Activated CD8-positive, alpha-beta memory T cell treated with anti-CD3 and anti-CD28 coated beads, Interleukin-2, amount 50 U/mL, for 4 hours (primary cell): ENCODE measurements at places on chromosomes 13 and 19.

DNA sequence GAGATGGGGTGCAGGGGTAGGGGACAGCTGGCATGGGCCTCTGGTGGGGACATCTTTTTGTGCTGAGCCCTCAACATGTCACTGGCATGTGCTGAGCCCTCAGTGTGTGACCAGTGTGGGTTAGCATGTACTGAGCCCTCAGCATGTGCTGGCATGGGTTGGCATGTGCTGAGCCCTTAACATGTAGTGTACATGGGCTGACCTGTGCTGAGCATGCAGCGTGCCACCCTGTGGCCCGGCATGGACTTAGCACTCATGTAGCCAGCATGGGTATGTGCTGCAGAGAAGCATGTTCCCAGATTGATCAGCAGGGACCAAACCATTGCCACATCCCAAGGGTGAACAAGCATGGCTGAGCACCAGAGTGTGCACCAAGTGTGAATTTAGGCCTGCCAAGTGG lies 11.5 kb downstream of the HIPK4 start:
- DNase-seq = no peak

- DNase-seq = peak; percentile 99
Measured at GRCh38 chr19:38849860-38850435, at the start of gene HNRNPL. Gene HNRNPL, minus strand, starts transcription at chr19:38849986. Its CDS starts 20 bp downstream, at chr19:38849966.

DNA sequence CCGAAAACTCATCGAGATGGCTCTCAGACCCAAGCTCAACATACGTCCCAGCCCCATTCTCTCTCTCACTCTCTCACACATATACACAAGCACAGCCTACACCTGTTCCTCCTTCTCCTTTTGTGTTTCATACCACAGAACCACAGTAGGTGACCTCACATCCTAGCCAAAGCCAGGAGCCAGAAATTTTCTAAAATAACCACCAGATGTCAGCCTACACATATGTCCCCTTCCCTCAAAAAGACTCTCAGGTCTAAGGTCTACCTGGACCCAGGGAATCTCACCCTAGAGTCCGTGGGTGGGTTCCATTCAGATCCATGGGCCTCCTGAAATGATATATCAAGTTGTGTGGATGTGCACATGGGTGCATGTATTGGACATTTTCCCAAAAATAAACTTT lies 104.2 kb upstream of the IPO5 start:
- DNase-seq = no peak

DNA sequence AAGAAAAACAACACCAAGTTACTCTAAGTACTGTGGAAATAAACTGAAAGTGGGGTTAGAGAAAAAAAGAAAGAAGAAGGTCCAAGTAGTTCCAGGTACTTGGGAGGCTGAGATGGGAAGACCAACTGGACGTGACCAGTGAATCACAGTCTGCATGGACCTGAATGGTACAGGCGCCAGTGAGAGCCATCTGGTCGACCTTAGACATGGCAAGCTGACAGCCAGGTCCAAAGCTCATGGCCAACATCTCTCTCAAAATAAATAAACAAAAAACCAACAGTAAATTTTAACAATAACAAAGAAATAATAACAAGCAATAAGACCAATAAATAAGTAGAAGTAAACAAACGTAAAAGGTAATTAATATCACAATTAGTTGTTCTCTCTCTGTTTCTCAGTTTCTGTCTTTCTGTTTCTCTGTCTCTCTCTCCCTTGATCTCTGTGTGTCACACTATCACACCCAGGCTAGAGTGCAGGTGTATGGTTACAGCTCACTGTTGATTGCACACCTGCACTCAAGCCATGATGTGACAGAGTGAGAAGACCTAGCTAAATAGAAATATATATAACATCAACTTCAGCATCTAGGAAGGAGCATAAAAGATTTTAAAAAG lies 31.6 kb upstream of the ZNF724 start:
- no peak for DNase-seq

DNA sequence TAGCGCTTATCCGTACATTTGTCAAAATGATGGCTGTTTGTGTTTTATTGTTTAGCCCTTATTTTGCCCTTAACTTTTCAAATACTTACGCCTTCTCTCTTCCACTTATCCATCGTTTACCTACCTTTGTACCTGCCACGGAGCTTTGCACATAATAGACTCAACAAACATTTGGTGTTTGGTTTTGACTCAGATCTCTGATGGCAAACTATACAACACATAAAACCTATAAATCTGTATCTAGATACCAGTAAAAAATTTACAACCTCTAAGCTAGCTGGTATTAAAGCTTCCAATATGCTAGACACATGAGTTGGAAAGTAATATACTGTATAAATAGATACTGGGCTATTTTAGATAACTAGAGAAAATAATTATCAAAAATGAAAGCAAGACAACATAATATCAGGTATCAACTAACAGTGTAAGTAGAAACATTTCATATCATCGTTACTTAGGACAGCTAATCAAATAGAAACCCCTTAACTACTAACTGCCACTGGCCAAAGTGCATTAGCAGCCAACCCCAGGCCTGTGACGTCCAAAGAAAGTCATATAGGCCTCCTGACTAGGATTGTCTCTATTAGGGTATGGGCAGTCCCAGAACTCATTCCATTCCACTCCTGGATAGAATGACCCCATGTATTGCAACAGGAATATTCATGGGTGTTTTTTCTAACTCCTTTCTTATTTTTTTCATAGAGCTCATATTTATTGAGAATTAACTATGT lies 53.8 kb downstream of the KCTD12 start:
- no peak for DNase-seq

GRCh38 chr13:26459276-26460131 lies 98.0 kb upstream of the WASF3 start:
- DNase-seq = no peak

DNA sequence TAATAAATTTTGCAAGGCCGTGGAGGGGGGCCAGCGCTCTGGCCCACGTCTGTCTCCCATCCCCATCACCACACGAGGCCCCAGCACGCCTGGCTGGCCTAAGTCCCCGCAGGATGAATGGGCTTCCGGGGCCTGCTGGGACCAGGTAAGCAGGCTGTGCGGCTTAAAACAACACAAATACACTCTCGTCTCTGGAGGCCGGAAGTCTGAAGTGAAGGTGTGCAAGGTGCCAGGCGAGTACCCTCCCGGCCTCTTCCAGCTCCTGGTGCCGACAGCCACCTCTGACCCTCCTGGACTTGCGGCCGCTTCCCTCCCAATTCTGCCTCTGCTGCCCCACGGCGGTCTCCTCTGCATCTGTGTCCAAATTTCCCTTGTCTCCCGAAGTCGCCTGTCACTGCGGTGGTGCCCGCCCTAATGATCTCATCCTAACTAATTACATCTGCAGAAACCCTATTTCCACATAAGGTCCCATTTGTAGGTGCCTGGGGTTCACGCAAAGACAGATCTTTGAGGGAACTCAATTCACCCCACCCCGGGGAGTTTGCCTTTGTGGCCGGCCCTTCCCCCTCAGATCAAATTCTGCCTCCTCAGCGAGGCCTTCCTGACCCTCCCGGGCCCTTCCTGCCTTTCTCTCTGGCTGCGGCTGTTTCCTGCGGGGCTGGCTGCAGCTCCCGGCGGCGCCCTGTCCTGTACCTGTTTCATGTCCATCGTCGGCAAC lies 8.1 kb upstream of the PTBP1 start:
- DNase-seq = no peak

DNA sequence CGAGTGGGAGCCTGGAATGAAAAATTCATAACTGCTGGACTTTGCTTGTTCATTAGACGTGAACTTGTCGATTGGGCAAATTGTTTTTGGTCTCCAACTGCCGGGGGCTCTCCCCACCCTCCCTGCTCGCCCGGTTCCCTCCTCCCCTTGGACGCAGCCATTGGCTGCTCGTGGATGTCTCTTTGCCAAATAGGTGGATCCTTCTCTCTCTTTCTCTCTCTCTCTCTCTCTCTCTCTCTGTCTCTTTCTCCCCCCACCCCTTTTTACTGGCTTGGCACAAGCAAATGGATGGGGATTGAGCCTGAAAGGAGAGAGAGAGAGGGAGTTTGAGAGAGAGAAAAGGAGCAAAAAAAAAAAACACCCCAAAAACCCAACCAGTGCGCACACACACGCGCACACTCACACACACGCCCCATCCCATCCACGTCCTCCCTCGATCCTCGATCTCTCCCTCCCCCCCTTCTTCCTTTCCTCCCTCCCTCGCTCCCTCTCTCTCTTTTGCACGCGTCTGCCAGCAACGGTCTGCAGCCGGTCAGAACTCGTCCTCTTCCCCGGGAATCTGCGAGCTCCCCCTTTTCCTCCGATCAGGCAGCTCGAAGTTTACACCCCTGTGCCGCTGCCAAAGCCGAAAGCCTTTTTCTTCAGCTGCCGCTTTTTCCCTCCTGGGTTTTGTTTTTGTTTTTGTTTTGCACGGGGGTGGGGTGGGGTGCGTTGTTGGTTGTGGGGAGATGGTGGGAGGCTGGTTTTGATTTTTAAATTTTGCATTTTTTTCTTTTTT lies 27.8 kb downstream of the NFIX start:
- no peak for DNase-seq

- DNase-seq = peak; percentile 63
Measured at GRCh38 chr13:30371649-30372265, 50.5 kb upstream of the UBE2L5 start.

- no peak for DNase-seq
Measured at GRCh38 chr13:86383151-86383550, 583.9 kb upstream of the SLITRK6 start.

DNA sequence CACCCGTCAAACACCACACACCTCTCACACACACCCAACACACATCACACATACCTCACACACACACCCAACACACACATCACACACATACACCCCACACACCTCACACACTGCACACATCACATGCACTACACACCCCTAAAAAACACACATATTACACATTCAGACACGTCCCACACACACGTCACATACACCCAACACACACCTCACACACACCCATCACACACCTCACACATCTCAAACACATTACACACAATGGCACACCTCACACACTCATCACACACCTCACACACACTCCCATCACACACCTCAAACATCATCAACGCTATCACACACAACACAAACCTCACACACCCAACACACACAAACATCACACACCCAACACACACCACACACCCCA lies 133.1 kb downstream of the CRYL1 start:
- DNase-seq = no peak

DNA sequence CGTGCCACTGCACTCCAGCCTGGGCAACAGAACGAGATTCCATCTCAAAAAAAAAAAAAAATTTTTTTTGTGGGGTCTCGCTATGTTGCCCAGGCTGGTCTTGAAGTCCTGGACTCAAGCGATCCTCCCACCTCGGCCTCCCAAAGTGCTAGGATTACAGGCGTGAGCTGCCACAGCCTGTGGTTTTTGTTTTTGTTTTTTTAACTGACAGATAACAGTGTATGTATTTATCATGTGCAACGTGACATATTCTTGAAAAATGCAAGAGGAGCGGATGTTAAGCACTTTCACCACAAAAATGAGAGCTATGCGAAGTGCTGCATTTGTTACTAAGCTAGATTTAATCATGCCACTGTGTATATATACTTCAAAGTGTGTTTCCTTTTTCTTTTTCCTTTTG lies 49.0 kb downstream of the ARHGEF18 start:
- no peak for DNase-seq

DNA sequence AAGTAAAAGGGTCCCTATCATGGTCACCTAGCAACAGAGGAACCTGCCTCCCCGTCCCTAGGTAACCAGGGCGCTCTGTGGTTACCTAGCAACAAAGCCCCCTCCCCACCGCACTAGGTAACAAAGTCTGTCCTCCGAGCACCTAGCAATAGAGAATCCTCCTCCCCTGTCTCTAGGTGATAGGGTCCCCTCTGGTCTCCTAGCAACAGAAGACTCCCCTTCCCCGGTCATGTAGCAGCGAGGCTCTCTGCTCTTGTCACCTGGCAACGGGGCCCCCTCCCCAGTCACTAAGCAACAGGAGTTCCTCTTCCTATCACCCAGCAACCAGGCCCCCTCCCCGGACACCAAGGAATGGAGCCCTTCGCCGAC lies 307 bp downstream of the JOSD2 start:
- DNase-seq = no peak

DNA sequence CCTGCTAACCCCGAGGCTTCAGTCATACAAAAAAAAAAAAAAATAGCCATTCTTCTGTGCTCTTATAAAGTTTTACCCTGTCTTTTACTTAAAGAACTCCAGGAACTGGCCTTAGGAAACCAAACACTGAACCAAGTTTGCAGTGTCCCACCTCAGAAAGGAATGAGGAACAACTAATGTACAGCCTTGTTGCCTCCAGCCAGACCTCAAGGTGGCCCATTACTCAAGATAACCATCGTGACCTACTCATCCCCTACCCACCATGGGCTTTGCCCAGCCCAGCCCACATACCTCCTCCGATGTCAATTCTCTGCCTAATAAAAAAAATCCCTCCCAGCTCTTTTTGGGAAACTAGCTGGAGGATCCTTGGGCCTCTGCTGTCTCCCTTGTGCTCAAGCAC lies 133.2 kb downstream of the STARD13 start:
- no peak for DNase-seq

GRCh38 chr19:43639519-43640423 lies at the start of gene CADM4:
Gene CADM4, minus strand, starts transcription at chr19:43639850. Its CDS starts 60 bp downstream, at chr19:43639790.
- peak; percentile 49 for DNase-seq

- DNase-seq = no peak
Measured at GRCh38 chr19:39497996-39498797, 550 bp upstream of the DLL3 start.

DNA sequence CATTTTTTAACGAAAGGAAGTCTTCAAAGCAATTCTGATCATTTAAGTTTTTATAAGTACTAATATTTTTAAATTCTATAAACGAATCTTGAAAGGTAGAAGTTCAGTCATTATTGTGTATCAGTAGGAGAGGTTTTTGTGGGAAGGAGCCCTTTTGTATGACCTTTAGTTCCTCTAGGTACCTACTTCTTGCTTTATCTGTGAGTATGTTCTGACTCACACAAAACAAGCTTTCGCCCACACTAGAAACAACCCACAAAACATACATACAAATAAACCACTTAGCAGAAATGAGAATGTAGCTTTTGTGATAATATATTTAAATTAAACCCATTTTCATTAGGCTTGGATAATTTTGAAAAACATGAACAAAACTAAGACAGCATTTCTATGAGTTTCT lies 27.8 kb downstream of the ERCC5 start:
- no peak for DNase-seq

GRCh38 chr19:18297308-18297707 lies 15.9 kb upstream of the JUND start:
- DNase-seq = no peak

- no peak for DNase-seq
Measured at GRCh38 chr13:32736648-32737047, 150.4 kb downstream of the PDS5B start.

DNA sequence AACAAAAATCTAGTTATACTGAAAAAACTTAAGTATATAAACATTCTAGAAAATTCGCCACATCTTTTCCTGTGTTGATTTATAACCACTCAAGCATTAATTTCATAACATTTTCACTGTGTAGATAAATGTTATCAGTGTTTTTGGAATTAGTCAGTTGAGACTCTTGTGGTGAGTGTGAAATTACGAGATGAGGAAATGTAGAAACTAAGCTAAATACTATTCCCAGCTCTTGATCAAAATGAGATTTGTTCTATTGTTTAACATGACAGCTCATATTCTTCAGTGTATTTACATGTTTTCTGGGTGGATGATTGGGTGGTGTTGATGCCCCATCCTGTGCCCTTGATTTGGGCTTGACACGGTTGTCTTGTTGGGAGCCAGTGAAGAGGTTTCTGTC lies 406.8 kb downstream of the DACH1 start:
- DNase-seq = no peak

- no peak for DNase-seq
Measured at GRCh38 chr13:109738298-109738746, 48.1 kb downstream of the IRS2 start.
